Retina (tissue), 1 donor: ENCODE measurements at places on chromosomes 12 and 14.

DNA sequence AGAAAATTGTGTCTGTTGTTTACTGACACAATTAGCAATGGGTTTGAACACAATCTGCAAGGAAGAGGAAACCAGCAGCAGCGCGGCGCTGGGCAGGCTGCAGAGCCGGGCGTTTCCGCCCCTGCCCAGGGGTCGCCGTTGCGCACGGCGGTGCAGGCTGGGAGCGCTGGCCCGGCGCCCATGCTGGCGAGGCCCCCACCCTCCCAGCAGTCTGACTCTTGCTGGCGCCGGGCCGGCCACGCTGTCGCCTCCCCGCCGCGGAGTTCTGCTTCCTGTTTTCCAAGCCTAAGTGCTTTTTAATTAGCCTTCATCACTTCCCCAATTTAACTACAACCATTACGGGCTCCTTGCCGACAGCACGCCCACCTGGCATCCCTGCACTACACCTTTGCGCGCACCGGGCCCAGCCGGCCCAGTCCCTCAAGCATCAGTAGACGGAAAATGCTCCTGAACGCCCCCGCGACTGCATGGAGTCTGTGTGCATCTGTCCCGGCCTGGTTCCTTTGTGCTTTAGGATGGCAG, 212.1 kb downstream of the GXYLT1 start:
- peak; percentile 83 for DNase-seq

- no peak for DNase-seq
Observed at GRCh38 chr14:68896132-68896531, 83.0 kb downstream of the ACTN1 start.

GRCh38 chr14:100322138-100322957, 791 bp upstream of the SLC25A47 start:
- DNase-seq = no peak

DNA sequence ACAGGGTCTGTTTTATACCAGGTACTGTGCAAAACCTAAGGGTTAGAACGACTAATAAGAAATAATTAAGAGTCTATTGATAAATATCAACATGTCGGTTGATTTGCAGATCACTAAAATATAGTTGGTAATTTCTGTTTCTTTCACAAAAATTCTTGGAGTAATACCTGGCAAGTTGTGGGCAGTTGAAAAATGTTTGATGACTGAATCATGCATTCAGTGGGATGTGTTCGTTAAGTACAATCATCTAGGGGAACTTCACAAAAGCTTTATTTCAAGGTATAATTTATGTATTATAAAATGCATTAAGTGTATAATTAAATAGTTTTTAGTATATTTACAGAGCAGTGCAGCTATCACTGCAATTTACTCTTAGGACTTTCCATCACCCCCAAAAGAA, 120.0 kb downstream of the KCNA5 start:
- DNase-seq = no peak

DNA sequence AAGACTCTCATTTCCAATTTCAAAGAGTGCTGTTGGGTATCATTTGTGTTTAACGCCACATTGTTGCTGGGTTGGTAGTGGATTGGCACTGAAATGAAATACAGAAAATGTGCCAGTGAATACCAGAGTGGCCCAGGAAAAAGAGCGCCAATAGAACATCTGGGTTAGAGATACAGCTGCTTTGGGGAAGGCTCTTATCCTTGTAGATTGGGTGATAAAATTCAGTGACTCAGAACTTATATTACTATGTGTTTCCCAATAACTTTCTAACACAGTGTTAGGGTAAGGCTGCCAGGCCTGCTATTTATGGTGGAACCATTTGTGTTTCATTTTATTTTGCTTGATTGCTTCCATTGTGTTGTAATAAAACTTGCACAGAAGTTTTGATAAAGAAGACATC, 168.2 kb upstream of the SSTR1 start:
- DNase-seq = no peak

GRCh38 chr12:128830505-128830893, 6.7 kb upstream of the SLC15A4 start:
- DNase-seq = no peak

DNA sequence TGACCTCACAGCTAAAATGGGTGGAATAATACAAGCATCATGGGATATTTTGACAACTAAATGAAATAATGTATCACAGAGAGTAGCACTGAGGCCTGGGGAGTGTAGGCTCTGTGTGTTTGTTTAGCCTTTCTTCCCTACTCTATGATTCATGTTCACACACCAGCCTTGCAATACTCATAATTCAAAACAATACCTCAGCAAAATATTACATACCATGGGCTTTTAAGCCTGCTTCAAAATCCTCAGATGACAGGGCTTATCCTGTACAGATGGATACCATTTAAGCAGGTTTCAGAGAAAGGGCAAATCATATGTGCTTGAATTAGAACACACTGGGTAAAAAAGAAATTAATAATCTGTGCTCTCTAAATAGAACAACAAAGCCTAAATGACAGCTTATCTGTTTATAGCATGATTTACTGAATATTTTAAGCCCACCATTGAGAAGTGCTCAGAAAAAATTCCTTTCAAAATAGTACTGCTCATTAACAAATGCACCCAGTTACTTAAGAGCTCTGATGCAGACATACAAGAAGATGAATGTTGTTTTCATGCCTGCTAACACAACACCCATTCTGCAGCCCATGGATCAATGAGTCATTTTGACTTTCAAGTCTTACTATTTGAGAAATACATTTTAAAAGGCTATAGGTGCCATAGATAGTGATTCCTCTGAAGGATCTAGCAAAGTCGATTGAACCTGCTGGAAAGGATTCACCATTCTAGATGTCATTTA, 84.9 kb upstream of the ADAMTS20 start:
- no peak for DNase-seq

- DNase-seq = no peak
Observed at GRCh38 chr14:33792009-33792719, 158.7 kb downstream of the EGLN3 start.

GRCh38 chr14:94936401-94936892, 166.5 kb upstream of the GSC start:
- DNase-seq = peak; percentile 88

DNA sequence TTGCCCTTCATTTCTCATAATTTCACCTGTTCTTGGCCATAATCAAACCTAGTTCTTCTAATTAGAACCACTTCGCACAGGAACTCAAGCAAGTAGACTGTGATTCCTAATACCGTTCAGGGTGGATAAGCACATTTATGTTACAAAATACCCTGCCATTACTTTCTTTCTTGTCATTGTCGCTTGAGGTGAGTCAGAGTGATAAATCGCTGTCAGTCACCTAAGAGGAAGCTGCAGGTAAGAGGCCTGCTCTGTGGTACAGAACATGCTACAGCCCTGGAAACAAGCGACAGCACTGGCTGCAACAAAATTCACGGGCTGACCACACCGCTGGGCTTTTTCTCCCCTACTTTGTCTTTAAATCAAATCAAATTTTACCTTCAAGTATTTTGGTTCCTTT, 218.2 kb downstream of the ANO6 start:
- DNase-seq = no peak

- DNase-seq = no peak
Observed at GRCh38 chr14:44505588-44505987, 1.5 kb downstream of the FSCB start.

GRCh38 chr12:8475508-8476203, 19.9 kb downstream of the CLEC6A start:
- DNase-seq = no peak

GRCh38 chr12:78087363-78087675, 256.6 kb downstream of the NAV3 start:
- DNase-seq = no peak

DNA sequence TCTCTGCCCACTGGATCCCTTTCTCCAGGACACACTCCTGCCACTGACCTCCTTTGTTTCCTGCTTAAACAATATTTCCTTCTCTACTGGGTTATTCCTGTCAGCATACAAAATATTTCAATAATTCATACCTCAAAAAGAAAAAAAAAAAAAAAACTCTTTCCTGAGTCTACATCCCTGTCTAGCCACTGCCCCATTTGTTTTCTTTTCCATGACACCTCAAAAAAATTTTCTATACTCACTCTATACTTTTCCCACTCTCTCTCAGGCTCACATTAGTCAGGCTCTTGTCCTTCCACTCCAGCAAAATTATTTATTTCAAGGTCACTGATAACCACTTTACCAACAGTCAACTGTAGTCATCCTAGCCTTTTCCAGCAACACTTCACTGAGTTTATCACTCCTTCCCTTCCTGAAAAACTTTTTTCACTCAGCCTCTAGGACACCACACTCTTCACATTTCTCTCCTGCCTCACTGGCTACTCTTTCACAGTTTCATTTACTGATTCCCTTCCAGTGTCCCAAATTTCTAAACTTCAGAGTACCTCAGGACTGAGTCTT, 29.4 kb upstream of the GXYLT1 start:
- DNase-seq = no peak

DNA sequence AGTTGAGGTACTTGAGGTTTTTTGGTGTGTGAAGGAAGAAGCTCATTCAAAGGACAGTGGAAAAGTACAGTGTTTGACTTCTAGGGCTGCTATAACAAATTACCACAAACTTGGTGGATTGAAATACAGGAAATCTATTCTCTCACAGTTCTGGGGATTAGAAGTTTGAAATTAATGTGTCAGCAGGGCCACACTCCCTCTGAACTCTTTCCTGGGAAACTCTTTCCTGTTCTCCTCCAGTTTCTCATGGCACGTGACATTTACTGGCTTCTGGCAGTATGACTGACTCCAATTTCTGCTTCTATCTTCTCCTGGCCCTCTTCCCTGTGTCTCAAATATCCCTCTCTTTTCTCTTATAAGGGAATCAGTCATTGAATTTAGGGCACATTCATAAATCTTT, 160.2 kb downstream of the CCDC91 start:
- DNase-seq = no peak

DNA sequence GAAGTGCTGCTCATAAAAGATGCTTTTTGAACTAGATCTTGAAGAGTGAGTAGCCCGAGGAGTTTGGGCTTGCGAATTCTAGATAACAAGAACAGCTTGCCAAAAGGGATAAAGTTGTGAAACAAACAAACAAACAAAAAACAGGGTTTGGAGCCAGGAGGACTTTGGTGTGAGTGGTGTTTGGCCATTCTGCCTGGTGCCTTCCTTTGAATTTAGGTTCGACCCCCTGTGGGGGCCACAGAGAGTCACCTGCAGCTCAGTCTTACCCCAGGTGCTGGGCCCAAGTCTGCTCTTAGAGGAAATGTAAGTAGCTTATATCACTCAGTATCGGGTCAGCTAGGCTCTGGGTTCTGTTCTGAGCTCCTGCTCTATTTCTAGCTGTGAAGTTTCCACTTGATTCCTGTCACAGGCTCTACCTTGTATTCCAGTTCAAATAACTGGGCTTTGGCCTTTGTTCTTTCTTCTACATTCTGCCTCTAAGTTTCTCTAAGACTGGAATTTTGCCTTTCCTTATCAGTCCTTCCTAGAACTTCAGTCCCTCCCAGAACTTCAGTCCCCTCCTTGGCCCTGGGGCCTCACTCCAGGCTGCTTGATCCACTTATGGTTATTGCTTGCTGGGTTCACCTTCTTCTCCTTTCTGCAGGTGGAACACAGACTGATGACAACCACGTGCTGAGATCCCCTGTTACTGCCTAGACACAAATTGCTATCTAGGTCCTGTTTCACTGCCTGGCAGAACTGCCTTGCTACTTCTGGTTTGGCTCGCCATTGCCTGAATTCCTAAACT, 20.5 kb upstream of the DUSP6 start:
- DNase-seq = no peak

- DNase-seq = no peak
Observed at GRCh38 chr12:63870838-63871237, 26.3 kb downstream of the SRGAP1 start.

GRCh38 chr14:22533739-22534359, 55.2 kb downstream of the DAD1 start:
- DNase-seq = no peak

- no peak for DNase-seq
Observed at GRCh38 chr12:76560086-76560491, 518 bp upstream of the OSBPL8 start.

GRCh38 chr12:50232771-50233209, 50.5 kb downstream of the LIMA1 start:
- no peak for DNase-seq

- DNase-seq = no peak
Observed at GRCh38 chr12:94426049-94426448, 33.6 kb downstream of the CEP83 start.

DNA sequence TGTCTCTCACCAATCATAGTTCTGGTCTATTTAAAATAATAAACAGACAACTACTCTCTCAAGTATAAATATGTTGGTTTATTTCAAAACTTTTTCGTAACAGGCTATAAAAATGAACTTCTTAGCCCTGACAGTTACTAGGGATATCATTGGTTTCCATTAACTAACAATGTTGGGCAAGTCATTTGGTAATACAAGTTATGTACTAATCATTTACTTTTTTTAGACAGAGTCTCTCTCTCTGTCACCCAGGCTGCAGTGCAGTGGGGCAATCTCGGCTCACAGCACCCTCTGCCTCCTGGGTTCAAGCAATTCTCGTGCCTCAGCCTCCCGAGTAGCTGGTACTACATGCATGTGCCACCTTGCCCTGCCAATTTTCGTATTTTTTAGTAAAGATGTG, 14.6 kb upstream of the KANSL2 start:
- DNase-seq = no peak

DNA sequence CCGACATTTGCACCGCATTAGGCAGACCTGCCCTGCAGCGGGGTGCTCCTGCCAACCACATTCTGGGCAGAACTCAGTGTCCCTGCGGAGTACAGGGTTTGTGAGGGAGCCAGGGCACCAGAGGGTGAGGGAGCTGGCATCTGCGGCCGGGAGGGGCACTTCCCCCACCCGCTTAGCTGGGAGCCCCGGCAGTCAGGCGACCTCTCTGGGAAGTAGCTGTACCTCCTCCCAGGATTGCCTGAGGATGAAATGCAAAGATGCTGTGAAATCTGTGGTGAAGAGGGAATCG, 58.6 kb downstream of the ANKRD9 start:
- DNase-seq = no peak

GRCh38 chr14:103298620-103299019, 35.4 kb upstream of the EIF5 start:
- no peak for DNase-seq

- no peak for DNase-seq
Observed at GRCh38 chr12:128947209-128947608, 93.9 kb downstream of the GLT1D1 start.

DNA sequence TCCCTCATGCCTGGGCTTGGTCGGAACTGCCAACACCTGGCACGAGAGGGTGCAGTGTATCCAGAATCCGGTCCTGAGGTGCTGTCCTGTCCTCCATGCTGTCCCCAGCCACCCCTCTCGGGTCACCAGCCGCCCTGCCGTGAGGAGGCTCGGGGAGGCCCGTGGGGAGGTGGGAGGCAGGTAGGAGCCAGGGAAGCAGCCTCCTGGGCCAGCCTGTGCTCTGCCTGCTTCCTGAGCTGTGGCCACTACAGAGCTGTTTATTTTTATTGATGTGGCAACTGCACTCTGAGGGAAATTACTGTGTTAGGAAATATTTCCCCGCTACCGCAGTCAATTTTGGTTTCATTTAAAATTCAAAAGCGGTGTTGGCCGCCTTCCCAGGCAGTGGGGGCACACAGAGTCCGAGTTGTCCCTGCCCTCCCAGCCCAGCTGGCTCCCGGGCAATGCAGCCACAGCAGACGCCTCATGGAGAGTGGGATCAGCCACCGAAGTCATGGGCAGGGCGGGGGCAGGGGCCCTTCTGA, 18.3 kb downstream of the NOC4L start:
- DNase-seq = no peak
